ENCODE measurements at places on chromosomes 5 and 9.

GRCh38 chr9:134418354-134418753, 92.1 kb downstream of the RXRA start:
- DNase-seq = no peak

DNA sequence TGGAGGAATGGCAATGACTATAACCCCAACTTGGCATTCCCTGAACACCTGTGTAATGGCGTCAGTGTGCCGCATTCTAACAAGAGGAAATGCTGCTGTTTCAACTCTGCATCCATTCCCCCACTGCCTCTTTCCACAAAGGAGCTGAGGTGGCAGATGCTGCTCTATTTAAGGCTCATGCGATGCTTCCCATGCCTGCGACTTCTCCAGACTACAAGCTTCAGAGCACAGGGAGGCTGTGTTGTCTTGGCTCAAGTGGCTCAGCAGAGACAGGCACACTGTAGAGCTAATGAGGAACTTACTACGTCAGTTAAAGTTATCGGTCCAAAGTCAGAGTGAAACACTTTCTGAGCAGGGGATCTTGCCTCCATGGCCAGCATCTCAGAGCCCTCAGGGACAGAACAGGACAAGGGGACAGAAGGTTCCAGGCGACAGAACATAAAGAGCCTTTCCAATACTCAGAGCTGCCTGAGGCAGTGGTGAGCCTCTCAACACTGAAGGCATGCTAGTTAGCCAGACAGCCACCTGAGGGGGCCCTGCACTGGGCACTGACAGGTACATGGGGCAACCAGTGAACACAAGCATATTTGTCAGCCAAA, 21.8 kb downstream of the TNIP1 start:
- no peak for DNase-seq

- no peak for DNase-seq
Measured at GRCh38 chr9:105039175-105039799, 111.3 kb upstream of the ABCA1 start.

DNA sequence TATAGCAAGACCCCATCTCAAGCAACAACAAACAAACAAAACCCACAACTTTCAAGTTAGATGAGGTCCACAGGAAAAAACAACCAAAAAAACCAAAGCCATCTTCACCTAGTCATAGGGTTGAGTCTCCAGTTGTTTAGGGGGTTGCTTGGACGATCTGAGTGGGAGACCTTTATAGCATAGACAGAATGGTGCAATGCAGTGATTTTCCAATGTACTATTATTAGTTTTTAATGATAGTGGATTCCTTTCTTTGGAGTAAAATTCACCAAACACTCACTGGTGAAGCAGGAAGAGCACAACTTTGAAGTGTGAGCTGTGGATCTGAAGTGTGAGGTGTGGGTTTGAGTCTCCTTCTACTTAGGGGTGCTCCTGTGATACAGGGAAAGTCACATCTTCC, 67.0 kb upstream of the KLF9 start:
- no peak for DNase-seq

DNA sequence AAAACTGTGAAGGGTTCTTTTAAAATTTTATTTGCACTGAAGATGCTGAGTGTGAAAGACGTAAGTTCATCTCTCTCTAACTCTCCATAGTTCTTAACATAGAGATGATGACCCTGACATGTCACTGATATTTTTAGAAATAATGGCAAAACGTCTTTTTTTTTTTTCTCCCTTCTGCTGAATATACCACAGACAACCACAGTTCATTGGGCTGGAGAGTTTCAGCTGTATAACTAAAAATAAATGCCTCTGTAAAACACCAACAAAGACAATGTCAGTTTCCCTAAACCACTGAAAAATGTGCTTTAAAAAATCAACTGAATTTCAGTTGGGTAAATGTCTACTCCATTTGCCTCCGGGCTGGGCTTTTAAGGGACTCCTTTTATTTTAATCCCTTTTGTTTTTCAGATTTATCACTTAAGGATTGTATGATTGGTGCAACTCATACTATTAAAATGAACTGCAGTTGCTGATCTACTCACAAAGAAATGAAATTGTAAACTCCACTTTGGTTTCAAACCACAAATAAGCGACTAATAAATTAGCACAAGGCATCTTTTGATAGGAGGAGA, 830.9 kb upstream of the WWC1 start:
- DNase-seq = no peak

DNA sequence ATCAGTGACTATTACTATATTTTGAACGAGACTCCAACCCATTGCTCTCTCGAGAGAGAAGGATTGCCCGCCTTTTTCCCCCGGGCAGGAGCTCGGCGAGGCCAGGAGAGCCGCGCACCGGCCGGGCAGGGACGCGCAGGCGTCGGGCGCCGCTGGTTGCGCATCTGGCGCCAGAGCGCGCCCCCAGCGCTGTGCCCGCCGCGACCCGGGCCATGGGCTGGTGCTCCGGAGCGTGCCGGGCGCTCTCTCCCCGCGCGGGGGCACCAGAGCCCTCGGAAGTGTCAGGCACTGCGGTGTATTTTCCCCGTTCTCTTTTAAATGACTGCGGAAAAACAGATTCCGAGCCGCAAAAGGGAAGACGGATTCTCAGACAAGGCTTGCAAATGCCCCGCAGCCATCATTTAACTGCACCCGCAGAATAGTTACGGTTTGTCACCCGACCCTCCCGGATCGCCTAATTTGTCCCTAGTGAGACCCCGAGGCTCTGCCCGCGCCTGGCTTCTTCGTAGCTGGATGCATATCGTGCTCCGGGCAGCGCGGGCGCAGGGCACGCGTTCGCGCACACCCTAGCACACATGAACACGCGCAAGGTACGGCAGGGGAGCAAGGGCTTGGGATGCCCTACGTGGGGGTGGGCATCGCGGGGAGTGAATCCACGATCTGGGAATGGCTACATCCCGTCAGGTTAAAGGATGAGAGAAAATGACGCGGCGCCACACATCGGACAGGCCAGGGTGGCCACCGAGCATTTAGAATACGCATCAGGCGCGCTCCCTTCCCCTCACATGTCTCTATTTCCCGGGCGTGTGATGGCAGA, 1.1 kb upstream of the NTRK2 start:
- no peak for DNase-seq

GRCh38 chr5:36878392-36879082, 2.0 kb downstream of the NIPBL start:
- no peak for DNase-seq

DNA sequence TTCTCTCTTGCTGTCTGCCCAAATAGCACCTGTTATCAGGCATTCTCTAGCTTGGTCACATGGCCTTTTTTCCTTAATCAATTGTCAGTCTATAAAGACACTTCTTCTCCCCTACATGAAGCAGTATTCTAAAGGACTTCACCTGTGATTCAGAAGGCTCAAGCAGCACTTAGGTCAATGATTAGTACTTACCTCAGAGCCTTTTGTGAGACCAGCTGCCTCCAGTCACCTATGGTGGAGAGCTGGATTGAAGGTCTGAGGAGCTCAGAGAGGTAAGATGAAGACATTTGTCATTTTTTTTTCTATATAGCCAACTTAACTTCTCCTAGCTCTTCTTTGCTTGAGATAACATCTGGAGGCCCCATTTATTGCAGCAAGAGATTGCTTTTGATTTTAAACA, 278.3 kb upstream of the PCSK5 start:
- no peak for DNase-seq

- no peak for DNase-seq
Measured at GRCh38 chr9:99601571-99602111, 220.0 kb upstream of the NR4A3 start.

DNA sequence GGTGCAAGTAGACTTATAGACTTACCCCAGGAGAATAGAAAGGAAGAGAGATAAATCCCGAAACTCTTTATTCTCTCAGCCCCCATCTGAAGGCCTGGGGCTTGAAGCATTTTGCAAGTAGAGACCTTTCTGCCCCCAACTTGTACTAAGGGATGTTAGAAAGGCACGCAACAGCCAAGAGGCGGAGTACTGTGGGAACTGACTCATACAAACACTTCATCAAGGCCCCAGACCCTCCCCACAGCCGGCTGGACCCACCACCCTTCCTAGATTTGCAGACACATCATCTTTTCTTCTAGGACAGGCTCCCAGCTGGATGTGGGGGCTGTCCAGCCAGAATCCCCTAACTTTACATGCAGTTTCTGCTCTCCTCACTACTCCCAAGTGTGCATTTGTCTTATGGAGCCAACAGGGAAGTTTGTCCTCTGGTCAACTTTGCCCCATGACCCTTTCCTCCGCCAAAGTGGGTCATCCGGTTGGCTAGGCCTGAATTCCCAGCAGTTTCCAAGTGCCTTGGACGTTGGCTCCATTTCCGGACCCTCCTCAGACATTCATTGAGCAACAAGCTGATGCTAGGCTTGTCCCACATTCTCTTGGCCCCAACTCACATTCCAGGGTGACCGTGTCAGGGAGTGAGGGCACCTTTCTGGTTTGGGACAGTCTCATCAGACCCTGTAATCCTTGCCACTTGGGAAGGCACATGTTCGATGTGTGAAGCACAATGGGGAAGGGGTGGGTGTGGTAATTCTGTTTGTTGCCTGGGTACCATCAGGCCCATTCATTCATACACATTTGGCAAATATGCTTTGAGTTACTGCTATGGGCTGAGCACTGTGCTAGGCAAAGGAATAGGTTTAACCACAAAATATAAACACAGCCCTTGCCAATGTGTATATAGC, 64.6 kb downstream of the ABLIM3 start:
- no peak for DNase-seq

DNA sequence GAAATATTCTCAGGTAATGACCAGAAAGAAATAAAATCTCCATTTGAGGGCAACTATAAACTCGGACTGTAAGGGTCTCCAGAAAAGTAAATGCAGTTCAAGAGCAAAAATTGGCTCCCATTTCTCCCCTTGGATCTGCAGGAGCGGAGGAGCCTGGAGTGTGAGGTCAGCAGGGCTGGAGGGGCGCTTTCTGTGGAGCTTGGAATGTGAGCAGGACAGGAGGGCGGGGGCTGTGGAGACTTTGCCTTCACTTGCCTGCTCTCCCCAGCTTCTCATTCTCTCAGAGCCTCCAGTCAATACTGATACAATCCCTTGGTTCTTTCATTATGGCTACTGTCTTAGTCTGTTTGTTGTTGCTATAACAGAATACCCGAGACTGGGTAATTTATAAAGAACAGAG, 162.8 kb upstream of the ANKH start:
- no peak for DNase-seq

DNA sequence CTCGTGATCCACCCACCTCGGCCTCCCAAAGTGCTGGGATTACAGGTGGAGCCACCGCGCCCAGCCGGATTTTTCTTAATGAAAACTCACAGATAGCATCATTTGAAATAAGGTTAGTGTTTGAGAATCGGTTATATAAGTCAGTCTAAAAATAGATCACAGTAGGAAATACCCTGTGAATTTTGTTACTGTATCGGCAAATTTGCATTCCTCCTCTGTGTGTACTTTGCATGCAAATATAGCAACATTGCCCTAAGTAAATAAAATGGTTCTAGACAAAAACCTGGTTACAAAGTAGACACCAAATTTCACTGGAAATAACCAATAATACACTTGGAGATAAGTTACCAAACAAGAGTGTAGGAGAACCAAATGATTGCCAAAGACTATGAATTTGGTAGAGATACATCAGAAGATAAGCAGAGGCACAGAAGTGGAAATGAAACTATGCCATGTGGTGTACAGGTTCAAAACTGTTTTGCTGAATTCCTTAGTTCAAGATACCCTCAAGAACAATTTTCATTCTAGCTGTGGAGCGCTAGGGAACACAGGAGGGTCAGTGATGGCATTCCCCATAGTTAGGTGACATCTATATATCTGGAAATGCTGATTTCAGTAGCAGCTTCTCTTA, 58.1 kb downstream of the ICE1 start:
- DNase-seq = no peak

DNA sequence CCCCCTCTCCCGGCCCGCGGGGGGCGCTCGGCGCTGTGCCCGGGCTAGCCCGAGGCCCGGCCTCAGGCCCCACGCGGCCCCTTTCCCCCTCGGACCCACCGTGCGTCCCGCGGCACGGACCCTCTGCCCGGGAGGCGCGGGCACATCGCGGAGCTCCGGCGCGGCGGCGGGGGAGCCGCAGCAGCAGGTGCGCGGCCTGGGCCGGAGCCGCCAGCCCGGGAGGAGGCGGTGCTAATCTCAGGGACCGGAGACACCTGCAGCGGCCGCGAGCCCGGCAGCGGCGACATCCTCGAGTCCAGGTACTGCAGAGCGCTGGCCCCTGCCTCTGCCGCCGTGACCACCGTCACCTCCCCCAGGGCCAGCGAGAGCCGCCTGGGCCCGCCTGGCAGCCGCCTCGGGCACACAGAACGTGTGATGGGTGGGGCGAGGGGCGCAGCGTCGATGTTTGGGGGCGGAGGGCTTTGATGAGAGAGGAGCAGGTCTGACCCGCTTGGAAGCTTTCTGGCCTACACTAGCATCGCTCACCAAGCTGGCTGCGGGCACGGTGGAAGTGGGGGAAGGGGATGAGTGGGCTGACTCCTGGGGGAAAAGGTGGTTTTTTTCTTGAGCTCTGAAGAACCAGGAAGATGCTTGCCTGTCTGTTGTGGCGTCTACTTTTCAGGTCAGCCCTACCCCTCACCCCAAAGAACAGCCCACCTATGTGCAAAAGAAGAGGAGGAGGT, 524 bp downstream of the CYFIP2 start:
- no peak for DNase-seq

GRCh38 chr5:133967124-133967523, 1.3 kb downstream of the C5orf15 start:
- no peak for DNase-seq

DNA sequence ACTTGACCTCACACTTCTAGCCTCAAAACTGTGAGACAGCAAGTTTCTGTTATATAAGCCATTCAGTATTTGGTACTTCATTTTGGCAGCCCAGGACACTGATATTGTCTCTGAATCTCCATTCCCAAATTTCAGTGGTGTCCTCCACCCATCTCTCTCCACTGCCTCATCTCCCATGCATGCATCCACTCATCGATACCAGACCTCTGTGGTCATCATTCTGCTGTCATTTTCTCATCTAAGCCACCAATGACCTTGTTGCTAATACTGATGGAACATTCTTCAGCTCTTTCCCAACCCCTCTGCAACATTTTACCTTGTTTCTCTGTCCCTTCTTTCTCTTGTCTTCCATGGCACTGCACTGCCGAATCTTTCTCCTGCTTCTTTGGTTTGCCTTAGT, 221.8 kb downstream of the SNX18 start:
- no peak for DNase-seq
